ENCODE measurements at places on chromosomes 5 and 9.

DNA sequence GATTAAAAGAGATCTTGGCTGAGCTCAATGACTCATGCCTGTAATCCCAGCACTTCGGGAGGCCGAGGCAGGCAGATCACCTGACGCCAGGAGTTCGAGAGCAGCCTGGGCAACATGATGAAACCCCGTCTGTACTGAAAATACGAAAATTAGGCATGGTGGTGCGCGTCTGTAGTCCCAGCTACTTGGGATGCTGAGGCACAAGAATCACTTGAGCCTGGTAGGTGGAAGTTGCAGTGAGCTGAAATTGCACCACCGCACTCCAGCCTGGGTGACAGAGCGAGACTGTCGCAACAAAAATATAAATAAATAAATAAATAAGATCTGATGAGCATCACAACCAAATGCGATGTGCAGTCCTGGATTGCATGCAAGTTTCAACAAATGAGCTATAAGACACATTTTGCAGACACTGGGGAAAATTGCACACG lies 8.7 kb upstream of the ENG start:
- no peak for DNase-seq

- no peak for DNase-seq
These were observed 23.2 kb downstream of the XPA start for GRCh38 chr9:97673922-97674321.

- DNase-seq, result no peak
These were observed 30.0 kb upstream of the ZNF366 start for GRCh38 chr5:72537166-72537565.

GRCh38 chr9:117757561-117758190 lies 53.5 kb downstream of the TLR4 start:
- DNase-seq, result no peak

DNA sequence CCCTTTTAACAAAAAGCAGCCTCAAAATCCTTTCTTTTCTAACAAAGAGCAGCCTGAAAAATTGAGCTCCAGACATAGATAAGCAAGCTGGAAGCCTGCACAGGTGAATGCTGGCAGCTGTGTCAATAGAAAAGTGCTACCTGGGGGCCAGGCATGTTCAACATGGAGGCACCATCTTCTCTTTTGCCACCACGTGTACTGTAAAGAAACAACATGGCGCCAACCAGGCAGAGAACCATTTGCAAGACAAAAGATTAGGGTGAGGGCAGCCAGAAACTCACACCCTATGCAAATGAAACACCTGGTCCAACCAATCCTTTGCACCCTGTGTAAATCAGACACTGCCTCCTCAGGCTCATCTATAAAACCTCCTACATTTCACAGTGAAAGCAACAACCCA lies 96.0 kb downstream of the ACTL7B start:
- no peak for DNase-seq

DNA sequence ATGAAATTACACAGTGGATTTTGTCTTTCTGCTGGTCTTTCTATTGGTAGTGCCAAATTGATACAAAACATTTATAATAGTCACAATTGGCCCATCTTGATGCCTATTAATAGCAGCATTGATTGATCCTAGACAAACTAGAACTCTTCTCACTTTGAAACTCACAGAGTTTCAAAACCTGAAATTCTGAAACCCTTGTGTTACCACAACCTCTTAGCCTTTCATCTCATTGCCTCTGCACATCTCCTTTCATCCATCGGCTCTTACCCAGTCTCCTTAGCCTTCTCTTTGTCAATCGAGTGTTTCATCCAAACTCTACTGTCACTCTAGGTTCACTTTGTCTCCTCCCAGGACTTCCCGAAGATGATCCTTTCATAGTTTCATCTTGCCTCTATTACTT lies 22.1 kb downstream of the PLPPR1 start:
- DNase-seq, result no peak

DNA sequence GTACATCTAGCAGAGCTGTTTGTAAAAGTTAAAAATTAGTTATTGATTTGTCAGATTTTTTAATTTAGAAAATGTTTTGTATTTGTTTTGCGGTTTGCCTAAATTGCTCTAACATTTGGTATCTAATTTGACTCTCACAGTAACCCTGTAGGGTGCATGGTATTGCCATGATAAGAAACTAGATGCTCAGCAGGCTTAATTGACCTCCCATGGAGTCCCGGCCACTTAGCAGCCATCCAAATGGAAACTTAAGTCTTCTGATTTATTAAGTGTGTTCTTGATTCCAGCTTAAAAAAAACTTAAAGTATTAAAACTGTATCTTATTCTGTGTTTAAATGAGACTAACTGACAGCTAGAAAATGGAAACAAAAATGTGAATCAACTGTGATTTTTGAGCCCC lies 54.5 kb downstream of the CAST start:
- DNase-seq, result no peak

DNA sequence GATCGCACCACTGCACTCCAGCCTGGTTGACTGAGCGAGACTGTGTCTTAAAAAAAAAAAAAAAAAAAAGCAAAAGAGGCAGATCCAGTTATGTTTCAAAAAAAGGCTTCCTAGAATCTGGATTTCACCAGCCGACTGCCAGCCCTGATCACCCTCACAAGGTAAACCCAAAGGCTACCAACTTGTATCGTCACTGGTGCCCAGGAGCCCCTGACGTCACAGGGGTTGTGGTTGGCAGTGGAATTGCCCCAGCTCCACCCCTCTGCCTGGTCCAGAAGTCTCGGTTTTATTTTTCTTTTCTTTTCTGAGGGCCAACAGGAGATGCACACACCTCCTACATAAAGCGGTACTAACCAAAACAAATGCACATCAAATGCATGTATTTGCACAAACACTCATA lies 6.0 kb upstream of the LMX1B start:
- DNase-seq, result no peak

- DNase-seq, result no peak
These were observed 18.9 kb downstream of the CARD19 start for GRCh38 chr9:93114984-93115335.

GRCh38 chr5:108636135-108636853 lies 111.4 kb upstream of the FER start:
- no peak for DNase-seq

DNA sequence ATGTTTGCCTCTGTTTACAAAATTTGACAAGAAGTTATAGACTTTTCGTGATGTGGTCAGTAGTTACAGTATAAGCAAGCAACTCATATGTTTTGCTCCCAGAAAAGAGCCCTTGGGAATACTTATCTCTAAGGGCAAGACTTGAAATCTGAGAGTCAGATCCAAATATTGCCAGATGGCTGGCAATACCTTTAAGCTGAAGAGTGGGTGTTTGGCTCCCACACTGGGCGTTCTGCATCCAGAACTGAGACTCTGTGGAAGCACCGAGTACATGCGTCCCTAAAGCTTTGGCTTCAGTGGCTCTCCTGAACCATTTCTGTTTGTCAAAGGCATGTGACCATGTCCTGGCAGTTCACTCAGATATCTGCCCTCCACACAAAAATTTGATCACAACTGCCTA lies 194.1 kb downstream of the DCP2 start:
- DNase-seq, result no peak

- no peak for DNase-seq
These were observed 128.1 kb upstream of the CACNA1B start for GRCh38 chr9:137749511-137749910.

- peak; percentile 75 for DNase-seq
These were observed 100.8 kb upstream of the DHFR start for GRCh38 chr5:80755626-80756025.

- no peak for DNase-seq
These were observed 1184.8 kb downstream of the DTWD2 start for GRCh38 chr5:117803533-117803932.

DNA sequence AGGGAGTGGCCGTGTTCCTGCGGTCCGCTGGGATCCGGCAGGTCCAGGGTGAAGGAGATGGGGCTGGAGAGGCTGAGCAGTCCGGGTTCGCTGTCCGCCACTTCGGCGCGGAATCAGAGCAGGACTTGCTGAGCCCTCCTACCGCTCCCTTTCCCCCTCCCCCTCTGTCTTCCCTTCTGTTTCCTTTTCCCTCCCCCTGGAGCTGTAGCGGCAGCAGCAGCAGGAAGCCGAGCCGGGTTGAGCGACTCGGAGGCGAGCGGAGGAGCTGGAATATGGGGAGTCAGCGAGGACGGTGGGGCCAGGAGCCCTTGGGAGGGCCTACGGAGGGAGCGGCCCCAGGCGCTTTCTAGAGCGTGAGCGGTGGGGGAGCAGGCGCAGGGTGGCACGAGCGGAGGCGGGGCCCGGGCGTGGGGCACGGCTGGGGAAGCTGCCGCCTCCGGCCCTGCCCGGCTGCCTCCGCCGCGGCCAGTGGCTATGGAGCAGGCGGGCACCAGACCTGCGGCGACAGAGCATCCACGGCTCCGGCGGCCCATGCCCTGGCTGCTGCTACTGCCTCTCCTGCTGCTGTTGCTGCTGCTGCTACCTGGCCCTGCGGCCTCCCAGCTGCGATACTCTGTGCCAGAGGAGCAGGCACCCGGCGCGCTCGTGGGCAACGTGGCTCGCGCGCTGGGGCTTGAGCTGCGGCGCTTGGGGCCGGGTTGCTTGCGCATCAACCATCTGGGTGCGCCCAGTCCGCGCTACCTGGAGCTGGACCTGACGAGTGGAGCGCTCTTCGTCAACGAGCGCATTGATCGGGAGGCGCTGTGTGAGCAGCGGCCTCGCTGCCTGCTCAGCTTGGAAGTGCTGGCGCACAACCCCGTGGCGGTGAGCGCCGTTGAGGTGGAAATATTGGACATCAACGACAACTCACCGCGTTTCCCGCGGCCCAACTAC lies at the start of gene PCDHAC2:
Gene PCDHAC2, plus strand, starts transcription at position 184 of the 933 bp plus-strand sequence. Its CDS starts 291 bp downstream, at position 475.
- DNase-seq, result no peak

- DNase-seq, result no peak
These were observed 284.2 kb downstream of the SMARCA2 start for GRCh38 chr9:2299156-2299842.

DNA sequence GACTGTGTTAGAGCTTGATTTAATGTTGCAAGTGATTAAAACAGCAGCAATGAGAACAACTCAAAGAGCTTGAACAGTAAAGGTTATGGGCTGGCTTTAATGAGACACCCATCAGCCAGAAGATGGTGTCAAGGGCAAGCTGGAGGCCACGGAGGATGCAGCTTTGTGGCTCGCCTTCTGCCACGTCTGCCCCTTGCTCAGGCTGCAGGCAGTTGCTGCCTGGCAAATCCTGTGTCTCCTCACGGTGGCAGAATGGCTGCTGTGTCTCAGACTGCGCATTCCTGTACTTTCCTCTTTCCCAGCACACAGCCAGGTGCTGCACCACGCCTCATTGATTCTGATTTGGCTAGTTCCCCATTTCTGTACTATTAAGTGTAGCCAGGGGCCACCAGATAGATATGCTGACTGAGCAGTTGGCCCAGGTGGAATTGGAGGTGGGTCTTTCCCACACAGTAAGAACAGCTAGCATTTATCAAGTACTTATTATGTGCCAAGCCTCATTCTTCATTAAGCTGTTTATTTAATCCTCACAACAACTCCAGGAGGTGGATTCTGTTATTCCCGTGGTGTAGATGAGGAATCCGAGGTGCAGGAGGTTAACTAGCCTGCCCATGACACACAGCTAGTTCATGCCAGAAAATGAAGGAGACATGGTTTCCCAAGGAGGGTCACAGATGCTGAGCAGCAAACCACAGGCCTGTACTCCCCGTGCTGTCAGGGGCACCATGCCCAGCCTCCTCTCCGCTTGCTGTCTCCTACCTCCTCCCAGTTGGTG lies 3.5 kb downstream of the NXNL2 start:
- DNase-seq, result no peak

GRCh38 chr5:93580927-93581445 lies at the start of gene NR2F1-AS1:
Gene NR2F1-AS1 (minus strand): TSS chr5:93581219.
- DNase-seq, result no peak

DNA sequence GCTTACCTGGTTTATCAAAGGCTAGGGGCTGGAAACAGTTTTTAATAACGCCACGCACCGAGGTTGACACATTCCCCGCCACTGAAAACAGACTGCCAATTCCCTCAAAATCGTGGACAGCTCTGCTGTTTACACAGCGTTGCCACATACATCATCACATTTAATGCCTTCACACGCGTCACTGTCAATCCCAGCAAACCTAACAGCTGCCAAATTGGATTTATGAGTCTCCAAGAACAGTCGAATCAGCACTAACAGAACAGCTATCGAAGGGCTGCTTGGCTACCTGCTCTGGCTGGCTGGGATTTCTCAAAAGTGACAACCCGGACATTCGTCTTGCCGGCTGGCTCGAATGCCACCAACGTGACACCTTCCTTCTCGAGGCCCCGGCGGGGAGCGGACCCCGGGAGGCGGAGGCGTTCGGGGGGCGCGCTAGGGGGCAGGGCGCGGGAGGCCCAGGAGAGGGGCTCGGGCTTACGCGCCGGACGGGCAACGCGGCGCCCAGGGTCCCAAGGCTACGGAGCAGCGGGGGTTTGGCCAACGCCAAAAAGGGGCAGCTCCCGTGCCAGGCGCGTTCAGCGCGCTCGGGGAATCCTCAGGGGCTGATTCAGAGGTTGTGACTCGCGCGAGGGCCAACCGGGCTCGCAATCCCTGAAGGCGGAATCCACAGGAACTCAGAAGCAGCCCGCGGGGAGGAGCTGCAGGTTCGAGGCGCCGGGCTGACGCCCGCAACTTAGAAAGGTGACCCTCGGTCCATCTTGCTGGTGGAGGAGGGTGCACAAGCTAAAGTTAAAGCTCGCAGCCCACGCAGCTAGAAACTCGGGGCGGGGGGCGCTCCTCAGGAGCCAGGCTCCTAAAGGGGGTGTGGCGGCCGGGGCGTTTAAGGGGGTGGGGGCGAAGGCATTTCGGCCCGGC lies 1.2 kb downstream of the CDC14B start:
- DNase-seq, result no peak

GRCh38 chr5:35182910-35183535 lies 47.3 kb downstream of the PRLR start:
- DNase-seq, result peak; percentile 9

DNA sequence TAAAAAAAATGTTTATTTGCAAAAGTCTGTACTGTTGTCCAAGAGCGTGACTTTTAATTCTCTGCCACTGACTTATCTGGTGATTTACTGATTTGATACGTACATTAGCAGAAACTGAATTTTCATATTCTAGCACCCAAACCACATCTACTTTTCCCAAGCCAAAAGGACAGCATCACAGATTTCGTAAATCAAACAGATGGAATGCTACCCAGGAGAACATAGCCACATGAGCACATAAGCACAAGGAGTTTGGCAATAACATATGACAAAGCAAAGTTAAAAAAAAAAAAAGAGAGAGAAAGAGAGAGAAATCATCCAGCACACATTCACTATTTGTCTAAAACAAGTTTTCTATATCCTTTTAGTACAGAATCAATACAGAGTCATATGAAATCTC lies 83.7 kb downstream of the HINT1 start:
- DNase-seq, result no peak
